ENCODE measurements at places on chromosomes 16 and 17.
A peak's percentile ranks its signal among the peaks of the same experiment; 100 is the strongest.

DNA sequence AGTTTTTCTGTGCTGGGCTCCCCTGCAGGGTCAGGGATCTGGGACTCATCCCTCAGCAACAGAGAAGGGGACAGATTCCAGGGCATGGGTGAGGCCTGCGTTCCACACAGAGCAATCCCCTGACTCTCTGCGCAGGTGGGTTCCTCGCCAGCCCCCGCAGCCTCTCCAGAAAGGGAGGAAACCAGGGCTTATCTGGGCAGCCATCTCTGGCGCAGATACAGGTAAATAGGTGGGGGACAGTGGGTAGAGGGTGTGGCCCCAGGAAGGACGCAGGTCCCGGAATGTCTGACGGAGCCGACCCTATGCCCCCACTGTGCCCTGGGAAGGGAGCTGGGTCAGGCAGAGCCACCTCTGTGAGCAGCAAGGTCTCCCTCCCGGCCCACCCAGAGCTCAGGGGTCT is 23.2 kb downstream of the PIEZO1 start:
- no peak for DNase-seq

DNA sequence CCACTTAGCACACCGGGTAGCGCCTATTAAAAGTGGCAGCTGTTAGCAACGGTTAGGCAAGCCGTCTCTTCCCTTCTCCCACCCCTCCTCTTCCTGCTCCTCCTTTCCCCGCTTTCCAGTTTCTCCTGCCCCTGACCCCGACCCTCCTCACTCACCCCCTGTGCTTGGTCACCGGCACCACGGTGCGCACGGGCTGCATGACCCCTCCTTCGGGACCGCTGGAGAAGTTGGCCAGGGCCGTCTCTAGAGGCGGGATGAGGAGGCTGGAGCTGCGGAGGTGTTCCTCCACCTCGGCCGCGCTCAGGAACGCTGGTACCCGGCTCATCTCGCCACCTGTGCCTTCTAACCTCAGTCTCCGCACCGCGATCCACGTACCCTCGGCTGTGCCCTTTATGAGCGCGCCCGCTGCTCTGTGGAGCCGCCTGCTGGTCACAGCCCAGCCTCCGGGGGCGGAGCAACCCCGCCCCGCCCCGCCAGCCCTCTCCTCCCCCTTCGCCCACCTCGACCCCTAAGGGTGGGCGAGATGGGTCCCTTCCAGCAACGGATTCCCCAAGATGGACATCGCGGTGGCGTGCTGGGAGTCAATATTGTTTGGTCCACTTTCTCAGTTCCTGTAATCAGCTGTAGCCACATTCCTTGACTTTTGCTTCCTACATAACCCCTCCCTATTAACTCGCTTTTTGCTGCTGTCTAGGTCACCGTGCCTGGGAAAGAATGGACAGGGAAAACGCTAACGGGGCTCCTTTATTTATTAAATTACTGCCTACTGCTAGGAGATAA is at the start of gene CRYM:
CRYM (minus strand) TSS at position 364 of the 780 bp plus-strand sequence; CDS start at position 325, 39 bp downstream.
- peak; percentile 56 for DNase-seq

- no peak for DNase-seq
These were observed 39.9 kb downstream of the PSMD12 start for GRCh38 chr17:67326440-67326839.

- DNase-seq: peak; percentile 20
These were observed 5.2 kb downstream of the ASGR1 start for GRCh38 chr17:7173687-7174602.

GRCh38 chr16:27847030-27847550 is 216.4 kb downstream of the GSG1L start:
- peak; percentile 84 for DNase-seq

GRCh38 chr16:52861614-52862022 is 191.1 kb downstream of the CHD9NB start:
- DNase-seq: peak; percentile 45

- no peak for DNase-seq
These were observed 282.9 kb downstream of the RBFOX1 start for GRCh38 chr16:7615565-7615964.

DNA sequence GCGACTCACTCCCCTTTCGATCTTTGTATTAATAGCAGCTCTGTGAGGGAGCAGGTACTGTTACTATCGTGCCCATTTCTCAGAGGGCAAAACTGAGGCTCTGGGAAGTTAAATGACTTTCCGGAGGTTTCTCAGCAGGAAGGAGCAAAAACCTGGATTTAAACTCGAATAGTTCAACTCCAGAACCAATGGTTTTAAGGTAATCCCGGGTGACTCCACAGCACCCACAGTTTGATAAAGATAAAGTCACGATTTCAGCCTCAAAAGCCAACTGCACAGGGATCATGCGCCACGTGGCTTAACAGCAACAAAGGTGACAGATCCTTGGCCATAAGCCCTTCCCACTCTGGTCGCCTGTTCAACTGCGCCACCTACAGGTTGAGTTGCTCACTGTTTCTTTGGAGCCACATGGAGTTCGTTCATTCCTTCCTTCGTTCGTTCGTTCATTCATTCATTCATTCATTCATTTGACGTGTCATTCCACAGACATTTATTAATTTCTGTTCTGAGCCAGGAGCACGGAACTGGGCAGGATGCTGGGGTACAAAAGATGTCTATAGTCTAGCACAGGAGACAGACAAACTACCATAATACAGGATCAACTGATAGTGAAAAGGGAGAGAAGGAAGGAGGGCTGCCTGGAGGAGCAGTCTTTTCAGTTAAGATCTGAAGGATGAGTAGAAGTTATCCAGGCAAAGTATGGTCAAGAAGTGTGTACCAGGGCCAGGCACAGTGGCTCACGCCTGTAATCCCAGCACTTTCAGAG is 134.8 kb downstream of the HS3ST2 start:
- DNase-seq: peak; percentile 69

GRCh38 chr16:64370112-64370511 is 751.8 kb downstream of the CDH11 start:
- no peak for DNase-seq

GRCh38 chr17:82444284-82444893 is 6.2 kb downstream of the CYBC1 start:
- DNase-seq: no peak

DNA sequence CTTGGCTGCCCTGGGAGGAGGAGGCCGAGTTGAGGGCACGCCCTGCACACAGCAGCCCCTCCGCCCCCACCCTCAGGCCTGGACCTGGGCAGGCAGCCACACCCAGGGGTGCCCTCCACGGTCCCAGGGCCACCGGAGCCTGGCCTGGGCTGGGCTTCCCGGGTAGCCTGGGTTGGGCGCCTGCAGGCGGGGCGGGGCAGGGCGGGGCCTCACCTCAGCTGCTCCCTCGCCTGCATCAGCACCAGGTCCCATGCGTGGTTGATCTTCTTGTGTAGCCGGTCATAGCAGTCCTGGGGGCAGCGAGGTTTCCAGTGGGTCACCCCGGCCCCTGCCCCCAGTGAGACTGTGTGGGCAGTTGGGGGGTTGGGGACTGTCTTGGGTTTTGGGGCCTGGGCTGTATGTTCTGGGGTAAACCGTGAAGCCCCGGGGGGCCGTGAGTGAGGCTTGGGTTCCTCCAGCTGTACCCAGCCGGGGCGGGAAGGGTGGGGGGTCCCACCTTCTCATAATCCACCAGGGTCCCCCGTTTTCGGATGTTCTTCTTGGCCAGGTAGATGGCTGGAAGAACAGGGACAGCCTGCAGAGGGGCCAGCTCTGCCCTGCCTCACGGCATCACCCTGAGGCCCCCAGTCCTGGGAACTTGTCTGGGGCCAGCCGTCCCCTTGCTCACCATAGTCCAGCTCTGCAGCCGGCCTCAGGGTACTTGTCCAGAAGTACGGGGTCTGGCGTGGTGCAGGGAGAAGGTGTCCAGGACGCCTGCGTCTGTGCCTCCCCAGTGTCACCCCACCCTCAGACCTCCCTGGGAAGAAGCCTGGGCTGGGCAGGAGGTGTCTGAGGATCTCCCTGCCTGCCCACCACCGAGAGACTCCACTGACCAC is 2.0 kb downstream of the RGS11 start:
- no peak for DNase-seq

DNA sequence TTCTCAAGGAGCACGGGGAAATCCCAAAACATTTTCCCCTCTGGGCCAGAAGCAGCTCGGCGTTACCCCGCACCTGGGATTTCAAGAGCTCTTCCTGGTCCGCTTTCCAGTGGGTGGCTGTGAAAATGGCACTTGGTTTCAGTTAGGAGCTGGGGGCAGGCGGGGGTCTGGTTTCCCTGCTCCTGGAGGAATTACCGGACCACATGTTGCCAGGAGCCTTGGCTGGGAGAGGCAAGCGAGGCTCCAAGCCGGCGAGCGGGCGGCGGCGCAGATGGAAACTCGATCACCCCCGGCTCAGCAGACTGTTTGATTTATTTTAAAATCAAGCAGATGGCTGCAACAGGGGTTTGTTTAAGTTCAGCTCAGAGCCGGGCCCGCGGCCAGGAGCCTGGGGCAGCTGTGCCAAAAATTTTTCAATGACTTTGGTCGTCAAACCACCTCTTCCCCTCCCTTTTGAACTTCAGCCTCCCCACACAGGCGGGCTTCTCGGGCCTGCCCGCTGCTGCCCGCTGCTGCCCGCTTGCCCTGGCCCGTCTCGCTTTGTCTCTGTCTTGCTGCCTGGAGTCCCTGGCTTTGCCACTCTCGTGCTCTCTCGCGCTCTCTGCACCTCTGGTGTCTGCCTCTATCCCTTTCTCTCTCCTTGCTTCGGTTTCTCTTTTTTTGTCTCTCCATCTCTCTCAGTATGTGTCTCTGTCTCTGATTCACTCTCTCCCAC is 108.0 kb upstream of the CIBAR2 start:
- peak; percentile 45 for DNase-seq

DNA sequence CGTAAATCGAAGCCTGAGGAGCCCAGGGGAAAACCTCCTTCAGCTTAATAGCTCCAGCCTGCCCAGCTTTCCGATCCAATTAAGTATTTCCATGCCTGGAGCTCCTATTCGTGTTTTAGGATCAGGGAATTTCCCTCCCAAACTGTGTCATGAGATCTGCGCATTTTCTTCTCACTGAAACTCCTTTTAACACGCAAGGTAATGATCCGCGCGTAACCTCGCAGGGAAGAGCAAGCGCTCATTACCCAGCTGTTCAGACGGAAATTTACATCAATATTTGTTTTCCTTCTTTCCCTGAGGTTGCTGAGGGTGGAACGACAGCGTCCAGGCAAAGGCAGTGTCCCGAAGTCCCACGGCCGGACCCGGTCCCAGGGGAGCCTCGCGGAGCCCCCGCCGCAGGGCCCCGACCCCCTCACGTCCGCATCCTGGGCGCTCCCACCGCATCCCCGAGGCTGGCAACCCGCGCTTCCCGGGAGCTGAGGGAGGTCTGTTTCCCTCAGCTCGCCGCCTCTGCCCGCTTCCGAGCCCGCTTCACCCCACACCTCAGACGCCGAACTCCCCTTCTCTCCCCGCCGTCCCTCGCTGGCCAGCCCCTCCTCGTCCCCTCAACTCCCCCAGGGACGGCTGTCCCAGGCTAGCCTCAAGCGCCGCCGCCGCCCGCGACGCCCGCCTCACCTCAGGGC is 415 bp downstream of the ABCA5 start:
- peak; percentile 48 for DNase-seq

- DNase-seq: peak; percentile 64
These were observed 9.2 kb downstream of the SP2 start for GRCh38 chr17:47905221-47905733.

DNA sequence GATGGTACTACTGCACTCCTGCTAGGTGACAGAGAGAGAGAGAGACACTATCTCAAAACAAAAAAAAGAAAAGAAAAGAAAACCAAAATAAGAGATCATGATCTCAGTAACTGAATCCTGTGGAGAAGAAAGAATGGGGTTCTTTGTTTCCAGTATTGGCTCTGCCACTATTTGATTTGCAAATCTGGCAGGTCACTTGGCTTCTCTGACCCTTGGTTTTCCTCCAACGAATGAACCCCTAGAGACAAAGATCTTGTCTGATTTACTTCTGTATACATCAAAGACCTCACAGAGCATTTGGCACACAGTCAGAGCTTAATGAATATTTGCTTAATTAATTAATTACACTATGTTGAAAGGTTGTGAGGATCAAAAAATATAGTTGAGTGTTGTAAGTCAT is 47.9 kb upstream of the NLK start:
- no peak for DNase-seq

- no peak for DNase-seq
These were observed 15.2 kb downstream of the CASKIN1 start for GRCh38 chr16:2180962-2181923.

GRCh38 chr16:86510465-86511261 is at the start of gene FOXF1:
FOXF1 (plus strand) TSS chr16:86510527; CDS start chr16:86510570, 43 bp downstream.
- DNase-seq: peak; percentile 26

GRCh38 chr16:86002178-86002900 is 103.4 kb downstream of the IRF8 start:
- no peak for DNase-seq

DNA sequence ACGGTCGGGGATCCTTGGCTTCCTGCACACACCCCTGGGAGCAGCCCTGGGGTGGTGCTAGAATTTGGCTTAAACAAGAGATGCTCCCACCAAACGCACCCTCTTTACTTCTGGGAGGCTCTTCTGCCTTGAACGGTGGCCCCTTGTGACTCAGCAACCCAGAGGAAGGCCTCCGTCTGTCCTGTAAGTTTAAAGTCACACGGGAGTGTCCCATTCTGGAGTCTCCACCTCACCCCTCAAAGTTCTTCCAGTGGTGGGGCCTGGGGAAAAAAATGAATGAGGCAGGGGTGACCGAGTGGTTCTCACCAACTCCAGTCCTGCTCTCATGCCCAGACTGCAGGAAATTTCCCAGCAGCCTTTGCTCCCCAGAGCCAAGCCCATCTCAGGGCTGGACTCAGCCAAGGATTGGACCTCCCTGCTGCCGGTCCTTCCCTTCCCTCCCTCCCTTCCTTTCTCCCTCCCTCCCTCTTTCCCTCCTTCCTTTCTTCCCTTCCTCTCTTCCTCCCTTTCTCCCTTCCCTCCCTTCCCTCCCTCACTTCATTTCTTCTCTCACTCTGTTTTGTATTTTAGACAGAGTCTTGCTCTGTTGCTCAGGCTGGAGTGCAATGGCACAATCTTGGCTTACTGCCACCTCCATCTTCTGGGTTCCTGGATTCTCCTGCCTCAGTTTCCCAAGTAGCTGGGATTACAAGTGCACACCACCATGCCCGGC is 11.4 kb downstream of the ITGAD start:
- no peak for DNase-seq

- no peak for DNase-seq
These were observed 109.1 kb upstream of the CRHR1 start for GRCh38 chr17:45675012-45675411.

GRCh38 chr16:57268804-57269800 is 15.4 kb downstream of the PLLP start:
- no peak for DNase-seq

- no peak for DNase-seq
These were observed 15.2 kb downstream of the CARHSP1 start for GRCh38 chr16:8853611-8854010.

- no peak for DNase-seq
These were observed 1.2 kb upstream of the AKAP10 start for GRCh38 chr17:19978805-19979211.

GRCh38 chr16:73043828-73044467 is 4.0 kb downstream of the ZFHX3 start:
- DNase-seq: no peak
